Mammary epithelial cell (primary cell): ENCODE measurements at places on chromosomes 3 and 15. TPM values are rescaled to one million over a fixed set of nuclear protein-coding genes. Genes with fewer than 3 reads are reported as not detected.

GRCh38 chr3:186640473-186640818 lies 247 bp downstream of the FETUB start:
- peak; percentile 98 for DNase-seq

The CNTN4 gene
- polyA plus RNA-seq = not detected

The LEKR1 gene
- 0.03 TPM for polyA plus RNA-seq

DNA sequence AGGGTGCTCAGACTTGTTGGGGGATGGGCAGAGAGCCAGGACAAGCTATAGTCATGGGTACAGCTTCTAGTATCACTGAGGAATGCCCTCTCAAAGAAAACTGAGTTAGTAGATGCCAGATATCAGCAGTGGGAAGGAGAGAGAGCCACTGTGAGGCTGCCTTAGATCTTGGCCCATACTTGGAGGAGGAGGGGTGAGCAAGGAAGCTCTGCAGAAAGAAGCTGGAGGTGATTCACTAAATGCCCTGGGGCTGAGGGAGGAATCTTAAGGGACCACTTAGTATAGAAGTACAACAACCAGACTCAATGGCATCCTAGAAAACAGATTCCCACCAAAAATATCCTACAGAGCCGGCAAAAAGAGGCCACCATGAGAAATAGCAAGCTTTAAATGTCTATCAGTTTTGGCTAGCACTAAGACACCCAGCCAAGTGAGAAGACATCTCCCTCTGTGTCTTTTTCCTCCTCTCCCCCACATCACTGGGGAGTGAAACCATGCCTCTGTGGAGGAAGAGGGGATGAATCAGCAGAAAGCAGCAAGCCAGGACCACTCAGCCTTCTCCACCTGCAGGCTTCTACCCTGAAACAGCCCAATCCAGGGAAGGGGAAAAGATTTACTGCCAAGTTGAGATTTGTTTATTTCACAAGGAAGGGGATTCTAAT lies 282.5 kb upstream of the STT3B start:
- peak; percentile 48 for DNase-seq

DNA sequence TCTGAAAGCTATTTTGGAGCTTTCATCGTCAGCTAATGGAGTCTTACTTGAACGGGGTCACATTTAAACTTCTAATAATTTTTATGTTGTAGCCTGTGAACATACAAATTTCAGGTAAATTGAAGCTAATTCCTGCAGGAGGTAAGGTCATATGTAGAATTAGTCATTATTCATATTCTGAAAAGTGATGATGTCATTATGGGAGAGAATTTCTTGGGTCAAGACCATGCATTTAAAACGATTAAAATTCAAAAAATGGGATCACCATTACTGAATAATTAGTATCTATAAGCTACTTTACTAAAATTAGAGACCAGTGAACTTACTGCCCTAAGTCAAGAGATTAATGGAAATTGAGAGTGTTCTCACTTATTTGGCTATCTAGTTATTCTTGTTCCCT lies 120.4 kb downstream of the CHL1 start:
- no peak for DNase-seq

GRCh38 chr3:34678575-34678974 lies 880.1 kb downstream of the PDCD6IP start:
- no peak for DNase-seq

The WDR49 gene
- polyA plus RNA-seq = not detected

The C3orf85 gene
- not detected for polyA plus RNA-seq

DNA sequence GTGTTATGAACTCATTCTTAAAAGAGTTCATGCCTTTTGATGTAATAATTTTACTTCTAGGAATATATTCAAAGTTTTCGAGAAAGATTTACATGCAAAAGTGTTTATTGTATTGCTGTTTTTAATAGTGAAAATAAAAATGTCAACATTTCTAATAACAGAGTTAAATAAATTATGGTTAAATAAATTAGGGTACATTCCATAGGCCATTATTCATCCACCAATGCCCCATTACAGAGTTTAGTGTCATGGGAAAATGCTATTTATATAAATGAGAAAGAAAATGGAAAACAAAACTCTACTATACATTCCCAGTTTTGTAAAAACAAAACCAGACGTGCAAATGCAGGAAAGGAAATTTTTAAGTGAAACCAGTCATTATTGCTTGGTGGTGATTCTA lies 538.1 kb upstream of the TBL1XR1 start:
- DNase-seq = no peak

- DNase-seq = peak; percentile 6
These were observed 227.4 kb upstream of the AZI2 start for GRCh38 chr3:28575746-28576613.

The TMC3 gene
- polyA plus RNA-seq = not detected

The CCRL2 gene
- polyA plus RNA-seq = not detected

DNA sequence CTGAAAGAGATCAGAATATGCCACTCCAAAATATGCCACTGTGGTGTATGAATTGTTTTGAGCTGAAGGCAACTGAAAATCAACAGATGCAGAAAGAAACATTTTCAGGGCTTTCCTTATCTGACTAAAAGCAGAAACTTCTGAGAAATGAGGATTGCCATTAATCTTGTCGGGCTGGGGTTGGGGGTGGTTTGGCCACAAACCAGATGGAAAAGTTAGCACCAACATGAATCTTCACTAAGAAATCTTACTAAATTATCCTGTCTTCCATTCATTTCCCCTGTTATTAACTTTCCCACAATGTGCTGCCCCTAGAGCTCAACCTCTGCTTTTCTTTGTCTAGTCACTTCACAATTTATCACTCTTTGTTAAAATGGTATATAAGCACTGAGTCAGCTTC lies 229.9 kb upstream of the GADL1 start:
- no peak for DNase-seq

DNA sequence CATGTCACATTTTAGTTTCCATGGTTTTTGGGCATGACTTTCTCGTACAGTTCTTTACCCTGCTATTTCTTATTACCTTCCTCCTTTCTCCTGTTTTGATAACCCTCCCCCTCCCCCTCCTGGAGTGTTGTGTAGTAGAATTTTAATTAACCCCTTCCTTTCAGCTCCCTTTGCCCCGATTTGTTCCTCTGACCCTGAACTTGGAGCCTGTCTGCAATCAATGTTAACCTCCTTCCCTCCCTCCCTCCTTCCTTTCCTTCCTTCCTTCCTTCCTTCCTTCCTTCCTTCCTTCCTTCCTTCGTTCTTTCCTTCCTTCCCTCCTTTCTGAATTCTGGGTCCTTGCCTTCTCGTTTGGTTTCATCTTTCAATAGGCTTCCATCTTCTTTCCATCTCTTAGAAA lies 90.4 kb downstream of the ECT2 start:
- no peak for DNase-seq

GRCh38 chr15:53588773-53589172 lies 170.7 kb downstream of the WDR72 start:
- peak; percentile 42 for DNase-seq

DNA sequence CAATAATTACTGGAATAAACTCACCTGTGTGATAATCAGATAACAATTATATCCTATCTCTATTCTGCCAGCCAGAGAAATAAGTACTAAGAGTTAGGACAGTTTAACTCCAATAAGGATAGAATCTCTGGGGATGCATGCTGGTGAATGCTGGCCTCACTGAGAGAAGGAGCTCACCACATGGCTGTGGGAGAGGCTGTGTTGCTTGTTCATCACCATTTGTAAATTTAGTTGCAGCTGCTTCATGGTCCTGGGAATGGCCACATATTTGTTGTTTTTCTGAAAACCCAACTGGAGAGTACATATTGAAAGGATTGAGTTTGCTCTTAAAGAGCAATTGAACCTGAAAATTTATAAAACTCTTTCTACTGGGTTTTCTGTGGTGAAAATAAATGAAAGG lies 207.3 kb downstream of the NECTIN3 start:
- no peak for DNase-seq

- no peak for DNase-seq
These were observed 5.6 kb downstream of the SLC25A38 start for GRCh38 chr3:39388741-39389248.

The RBP2 gene
- not detected for polyA plus RNA-seq

DNA sequence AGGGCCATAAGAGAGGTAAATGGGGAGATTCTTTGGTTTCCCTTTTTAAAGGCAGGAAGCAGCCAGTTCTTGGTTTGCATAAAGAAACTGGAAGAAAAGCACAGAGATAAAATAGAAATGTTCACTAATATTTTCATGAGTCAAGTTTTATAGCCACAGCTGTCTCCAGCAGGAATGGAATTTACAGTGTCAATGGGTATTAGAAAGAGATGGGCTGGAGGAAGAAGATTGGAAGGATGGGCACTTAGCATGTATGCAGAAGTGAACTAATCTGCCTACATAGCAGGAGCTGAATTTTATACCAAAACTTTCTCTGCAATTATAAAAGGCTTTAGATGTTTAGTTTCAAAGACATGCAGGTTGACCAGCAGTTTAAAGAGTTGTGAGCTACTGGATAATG lies 521.9 kb upstream of the GOLIM4 start:
- DNase-seq = no peak

The CCDC54 gene
- polyA plus RNA-seq = not detected

The SRPRB gene
- polyA plus RNA-seq = 56.2 TPM

GRCh38 chr15:85757939-85758654 lies 36.6 kb downstream of the KLHL25 start:
- DNase-seq = no peak

DNA sequence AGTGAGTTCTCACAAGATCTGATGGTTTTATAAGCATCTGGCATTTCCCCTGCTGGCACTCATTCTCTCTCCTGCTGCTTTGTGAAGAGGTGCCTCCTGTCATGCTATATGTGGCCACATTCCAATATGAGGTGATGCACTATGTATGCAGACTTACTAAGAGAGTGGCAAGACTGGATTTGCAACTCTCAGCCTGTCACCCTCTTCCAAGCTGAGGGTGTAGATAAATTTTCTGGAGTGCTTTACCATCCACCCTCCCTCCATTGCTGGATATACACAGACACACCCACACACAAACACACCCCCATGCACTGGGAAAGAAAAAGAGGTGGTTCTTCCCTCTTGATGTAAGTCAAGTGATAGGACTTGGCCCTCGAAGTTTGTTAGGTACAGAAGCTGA lies 30.2 kb upstream of the CHMP2B start:
- DNase-seq = peak; percentile 47

The SCAANT1 gene
- polyA plus RNA-seq = not detected

DNA sequence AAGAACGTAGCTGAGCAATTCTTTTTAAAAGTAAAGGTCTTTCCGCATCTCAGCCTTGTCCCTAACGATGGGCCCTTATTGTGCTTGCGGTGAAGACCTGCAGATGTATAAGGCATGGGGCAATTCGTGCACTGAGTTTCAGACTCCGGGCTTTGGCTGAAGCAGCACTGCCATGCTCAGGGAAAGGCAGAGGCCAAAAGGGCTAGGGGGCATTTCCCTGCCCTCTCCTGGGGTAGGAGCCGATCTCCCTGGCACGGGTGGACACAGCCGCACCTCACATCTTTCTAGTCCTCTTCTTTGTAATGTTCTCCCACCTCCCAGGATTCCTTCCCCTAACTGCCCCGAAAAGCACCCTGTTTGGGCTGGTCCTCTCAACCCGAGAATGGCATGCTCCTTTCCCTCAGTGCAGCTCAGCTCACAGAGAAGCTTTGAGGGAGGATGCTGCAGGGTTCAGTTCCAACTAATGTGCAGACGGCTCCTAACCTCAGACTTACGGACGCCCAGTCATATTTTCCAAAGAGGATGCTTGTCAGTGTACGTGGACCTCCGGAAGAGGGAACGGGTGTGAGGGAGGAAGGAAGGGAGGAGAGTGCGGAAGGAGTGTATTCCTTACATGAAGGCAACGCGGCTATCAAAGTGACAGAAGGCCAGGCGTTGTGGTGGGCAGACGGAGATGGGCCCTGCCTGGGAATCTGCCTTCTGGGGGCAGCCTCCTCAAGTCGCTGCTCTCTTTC lies 61.2 kb downstream of the SYNM start:
- DNase-seq = no peak

The FBXW12 gene
- polyA plus RNA-seq = not detected

The CPN2 gene
- polyA plus RNA-seq = not detected

The SLC22A13 gene
- 0.14 TPM for polyA plus RNA-seq

GRCh38 chr3:172084871-172085556 lies 45.6 kb downstream of the FNDC3B start:
- no peak for DNase-seq

DNA sequence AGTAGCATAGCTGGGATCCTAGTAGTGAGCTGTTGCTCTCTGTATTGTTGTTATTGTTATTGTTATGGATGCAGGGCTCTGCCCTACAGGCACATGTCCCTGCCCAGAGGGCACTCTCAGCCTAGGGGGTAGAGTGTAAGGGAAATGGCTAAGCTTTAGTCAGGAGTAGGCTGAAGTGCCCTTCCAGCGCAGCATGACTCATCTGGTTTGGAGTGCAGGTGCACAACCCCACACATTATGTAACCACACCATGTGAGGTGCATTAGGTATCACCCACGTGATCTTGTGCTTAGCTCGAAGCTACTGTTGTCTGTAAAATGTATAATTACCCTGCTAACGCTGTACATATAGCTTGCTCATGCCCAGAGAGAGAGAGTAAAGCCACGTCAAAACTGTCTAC lies 48.3 kb upstream of the TIPARP start:
- DNase-seq = peak; percentile 92

The ULK4 gene
- polyA plus RNA-seq = 2.1 TPM

DNA sequence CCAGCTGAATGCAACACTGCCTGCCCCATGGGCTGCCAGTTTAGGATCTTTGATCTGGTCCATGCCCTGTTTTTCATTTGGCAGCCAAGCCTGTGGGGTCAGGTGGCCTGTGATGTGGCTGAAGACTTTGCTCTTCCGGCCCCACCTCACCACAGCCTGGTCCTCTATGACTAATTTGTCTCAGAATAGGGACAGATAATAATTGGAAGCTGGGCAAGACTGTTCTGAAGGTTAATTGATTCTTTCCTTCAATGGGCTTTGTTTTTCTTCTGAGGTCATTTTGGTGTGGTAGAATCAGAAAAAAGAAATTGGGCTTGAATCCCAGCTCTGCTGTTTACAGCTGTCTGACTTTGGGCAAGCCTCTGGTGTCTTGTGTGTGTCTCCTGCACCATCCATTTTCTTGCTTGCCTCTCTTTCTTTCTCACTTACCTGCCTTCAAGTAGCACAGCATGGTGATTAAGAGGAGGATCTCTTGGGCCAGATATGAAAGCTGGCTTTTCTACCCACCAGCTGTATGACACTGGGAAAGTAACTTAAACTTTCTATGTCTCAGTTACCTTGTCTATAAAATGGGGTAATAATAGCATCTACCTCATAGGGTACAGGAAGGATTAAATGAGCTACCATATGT lies 24.2 kb downstream of the ABHD2 start:
- DNase-seq = no peak

The LDHAL6B gene
- polyA plus RNA-seq = not detected
